ENCODE measurements at places on chromosomes 13 and 19.

GRCh38 chr19:47230054-47230920 is 712 bp downstream of the BBC3 start:
- no peak for DNase-seq

DNA sequence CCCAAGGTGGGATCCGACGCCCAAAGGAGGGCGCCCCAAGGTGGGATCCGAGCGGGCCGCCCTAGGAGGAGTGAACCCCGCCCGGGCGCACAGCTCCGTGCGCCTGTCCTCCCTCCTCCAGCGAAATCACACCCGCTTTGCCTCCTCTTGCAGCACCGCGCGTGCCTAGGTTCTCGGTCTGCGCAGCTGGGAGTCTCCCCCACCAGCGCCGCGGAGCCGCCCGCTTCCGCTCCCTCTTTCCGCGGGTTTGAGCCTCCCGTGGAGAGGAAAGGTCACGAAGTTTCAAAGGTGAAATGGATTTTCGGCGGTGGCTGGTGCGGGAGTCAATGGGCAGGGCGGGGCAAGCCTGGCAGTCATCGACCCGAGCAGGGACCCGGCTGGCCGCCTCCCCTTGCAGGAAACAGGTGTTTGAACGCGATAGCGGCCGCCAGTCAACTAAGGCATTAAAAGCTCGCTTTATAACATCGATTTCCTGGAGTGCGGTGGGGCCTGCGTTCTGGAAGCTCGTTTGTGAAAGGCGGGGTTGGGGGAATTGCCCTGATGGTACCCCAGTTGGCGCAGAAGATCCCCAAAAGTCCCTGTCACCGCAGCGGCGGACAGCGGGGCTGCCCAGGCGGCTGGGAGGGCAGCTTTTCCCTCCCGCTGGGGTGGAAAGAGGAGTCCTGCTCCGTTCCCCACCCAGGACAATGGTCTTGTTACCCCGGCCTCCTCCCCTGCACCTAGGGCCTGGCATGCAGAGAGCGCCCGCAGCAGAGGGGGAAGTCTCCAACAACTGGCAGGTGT is 9.0 kb upstream of the SOX1 start:
- DNase-seq: no peak

DNA sequence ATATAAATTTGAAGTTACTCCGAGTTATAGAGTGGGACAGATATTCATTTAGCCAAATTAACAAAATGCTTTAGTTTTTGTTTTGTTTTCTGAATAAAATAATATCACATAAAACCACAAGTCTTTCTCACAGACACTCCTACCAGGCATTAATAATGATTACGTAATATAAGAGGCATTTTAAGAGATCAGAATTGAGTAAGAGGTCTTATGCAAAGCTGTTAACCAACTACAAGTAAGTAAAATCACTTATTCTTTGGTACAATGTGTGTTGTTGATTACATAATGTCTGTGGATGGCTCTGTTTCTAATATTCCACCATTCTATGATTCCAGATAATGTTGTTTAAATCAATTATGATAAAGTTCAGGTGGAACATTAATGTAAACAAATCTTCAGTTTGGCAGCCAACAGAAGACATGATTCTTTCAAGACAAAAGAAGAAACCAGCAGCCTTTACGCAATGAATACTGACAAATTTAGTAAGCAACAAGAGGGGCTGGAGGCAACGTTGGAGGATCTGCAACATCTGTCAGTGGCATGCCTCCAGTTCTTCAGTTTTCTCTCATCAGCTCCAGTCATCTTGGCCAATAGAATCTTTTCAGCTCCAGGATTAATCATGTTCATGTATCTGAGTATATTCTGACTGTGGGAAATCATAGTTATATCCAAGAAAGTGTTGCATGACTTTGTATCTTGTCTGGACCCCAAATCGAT is 403.8 kb downstream of the SLITRK5 start:
- DNase-seq: no peak

DNA sequence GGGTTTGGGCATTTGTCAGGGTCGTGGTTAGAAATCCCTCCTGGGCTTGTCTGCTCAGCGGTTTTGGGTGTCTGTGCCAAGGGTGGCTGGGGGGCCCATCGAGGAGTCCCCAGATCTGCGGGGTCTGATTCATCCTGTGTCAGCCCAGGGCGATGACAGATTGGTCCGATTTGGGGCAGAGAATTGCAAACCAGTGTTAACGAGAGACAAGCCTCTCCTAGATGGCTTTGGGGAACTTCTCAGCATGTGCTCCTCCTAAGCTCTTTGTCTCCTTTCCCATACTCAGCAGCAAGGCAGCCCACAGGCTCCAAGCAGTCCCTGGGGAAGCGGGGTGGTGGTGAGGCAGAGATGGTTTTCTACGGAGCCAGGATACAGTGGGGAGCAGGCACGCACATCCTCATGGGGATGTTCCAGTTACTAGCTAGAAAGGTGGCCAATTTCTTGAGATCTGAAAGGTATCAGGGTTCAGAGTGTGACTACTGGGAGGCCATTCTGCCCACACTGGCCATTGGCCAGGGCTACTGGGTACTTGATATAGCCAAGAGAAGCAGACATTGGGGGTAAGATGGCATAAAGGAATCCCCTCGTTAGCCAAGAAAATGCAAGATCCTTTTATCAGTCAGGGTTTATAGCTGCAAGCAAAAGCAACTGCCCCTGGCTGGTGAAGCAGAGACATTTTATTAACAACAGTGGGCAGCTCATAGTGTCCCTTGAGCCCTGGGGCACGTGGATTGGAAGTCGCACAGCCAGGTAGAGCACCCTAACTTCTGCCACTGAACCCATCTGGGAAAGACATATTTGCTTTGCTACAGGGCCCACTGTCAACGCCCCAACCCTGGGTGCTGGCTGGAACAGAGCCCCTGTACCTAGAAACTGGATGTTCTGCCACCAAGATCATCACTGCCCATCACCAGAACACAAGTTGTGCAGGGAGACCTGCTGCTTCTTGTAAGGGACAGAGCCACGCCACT is 63.6 kb downstream of the RGCC start:
- DNase-seq: no peak

GRCh38 chr13:21075011-21075378 is 13.6 kb upstream of the LATS2 start:
- DNase-seq: peak; percentile 25

DNA sequence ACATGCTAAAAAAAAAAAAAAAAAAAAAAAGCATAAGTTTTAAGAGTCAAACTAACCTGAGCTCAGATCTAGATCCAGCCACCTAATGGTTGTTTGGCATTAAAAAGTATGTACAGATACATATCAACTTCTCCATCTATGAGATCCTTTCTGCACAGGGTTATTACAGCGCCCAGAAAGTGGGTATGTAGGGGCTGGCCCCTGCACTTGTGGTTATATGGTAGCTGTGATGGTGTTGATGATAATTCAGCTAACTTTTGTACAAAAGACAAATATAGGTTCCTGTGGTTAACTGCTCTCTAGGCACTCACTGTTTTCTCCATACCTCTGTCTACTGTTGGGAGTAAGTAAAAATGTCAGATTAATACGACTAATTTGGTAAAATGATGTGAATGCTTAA is 81.7 kb downstream of the TNFRSF19 start:
- no peak for DNase-seq

DNA sequence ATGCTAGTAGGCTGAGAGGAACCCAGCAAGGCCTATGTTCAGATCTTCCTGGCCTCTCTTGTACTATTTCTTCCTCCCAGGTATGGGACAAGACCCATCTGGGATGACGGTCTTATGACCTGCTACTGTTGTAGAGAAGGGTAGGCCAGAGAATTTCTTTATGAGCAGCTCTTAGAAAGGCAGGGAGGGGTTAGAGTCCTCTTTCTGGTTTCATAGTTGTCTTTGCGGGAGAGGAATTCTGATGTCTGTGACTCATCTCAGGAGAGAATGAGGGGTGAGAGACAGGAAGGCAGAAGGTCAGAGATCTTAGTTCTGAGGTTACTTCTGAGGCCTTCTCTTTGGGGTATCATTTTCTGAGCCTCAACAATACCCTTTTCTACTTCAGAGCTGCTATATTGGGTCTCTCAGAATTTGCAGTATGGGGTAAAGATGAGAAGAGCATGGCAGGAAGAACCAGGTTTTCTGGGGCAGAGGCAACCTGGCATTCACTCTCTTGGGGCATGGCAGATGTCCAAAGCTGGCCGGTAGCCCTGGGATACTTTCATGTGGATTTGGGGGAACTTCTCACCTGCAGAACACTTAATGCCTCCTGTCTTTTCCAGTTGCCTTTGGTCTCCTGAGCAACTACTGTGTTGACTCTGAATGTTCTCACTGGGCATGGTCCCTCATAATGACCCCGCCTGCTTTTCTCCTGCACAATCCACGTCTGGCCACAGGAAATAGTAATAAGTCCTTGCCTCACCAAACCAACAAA is 154.4 kb downstream of the GGACT start:
- DNase-seq: no peak

DNA sequence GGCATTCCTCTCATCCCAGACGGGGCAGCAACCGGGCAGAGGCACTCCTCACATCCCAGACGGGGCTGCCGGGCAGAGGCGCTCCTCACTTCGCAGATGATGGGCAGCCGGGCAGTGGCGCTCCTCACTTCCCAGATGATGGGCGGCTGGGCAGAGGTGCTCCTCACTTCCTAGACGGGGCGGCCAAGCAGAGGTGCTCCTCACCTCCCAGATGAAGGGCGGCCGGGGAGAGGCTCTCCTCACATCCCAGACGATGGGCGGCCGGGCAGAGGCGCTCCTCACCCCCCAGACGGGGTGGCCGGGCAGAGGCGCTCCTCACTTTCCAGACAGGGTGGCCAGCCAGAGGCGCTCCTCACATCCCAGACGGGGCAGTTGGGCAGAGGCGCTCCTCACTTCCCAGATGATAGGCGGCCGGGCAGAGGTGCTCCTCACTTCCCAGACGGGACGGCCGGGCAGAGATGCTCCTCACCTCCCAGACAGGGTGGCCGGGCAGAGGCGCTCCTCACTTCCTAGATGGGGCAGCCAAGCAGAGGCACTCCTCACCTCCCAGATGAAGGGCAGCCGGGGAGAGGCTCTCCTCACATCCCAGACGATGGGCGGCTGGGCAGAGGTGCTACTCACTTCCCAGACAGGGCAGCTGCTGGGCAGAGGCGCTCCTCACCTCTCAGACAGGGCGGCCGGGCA is 68.9 kb downstream of the ZNF708 start:
- DNase-seq: no peak

Measured in stimulated activated CD4-positive, alpha-beta T cell treated with anti-CD3 and anti-CD28 coated beads, TNF-alpha, amount 100 ng/mL, for 48 hours (primary cell).